Activated naive CD4-positive, alpha-beta T cell treated with anti-CD3 and anti-CD28 coated beads, Interleukin-2, amount 10 ng/mL, durations not matched to agents 7 days and 5 days (primary cell): ENCODE measurements at places on chromosomes 4 and X.
A peak's percentile ranks its signal among the peaks of the same experiment; 100 is the strongest.

DNA sequence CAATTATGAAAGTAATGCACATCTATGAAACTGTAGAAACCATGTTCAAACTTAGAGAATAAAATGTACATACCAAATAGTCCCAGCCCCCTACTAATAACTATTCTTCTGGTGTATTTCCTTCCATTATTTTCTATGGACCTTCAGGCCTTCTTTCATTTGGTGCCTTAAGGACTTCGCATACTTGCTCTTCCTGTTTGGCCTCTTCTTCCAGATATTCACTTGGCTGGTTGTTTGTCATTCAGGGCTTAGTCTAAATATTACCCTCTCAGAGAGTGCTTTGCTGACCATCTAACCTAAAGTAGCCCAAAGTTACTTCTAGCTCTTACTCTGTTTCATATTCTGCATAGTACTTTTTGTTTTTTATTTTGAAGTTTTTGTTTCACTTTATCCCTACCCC lies 70.3 kb upstream of the ARMCX2 start:
- DNase-seq: no peak

DNA sequence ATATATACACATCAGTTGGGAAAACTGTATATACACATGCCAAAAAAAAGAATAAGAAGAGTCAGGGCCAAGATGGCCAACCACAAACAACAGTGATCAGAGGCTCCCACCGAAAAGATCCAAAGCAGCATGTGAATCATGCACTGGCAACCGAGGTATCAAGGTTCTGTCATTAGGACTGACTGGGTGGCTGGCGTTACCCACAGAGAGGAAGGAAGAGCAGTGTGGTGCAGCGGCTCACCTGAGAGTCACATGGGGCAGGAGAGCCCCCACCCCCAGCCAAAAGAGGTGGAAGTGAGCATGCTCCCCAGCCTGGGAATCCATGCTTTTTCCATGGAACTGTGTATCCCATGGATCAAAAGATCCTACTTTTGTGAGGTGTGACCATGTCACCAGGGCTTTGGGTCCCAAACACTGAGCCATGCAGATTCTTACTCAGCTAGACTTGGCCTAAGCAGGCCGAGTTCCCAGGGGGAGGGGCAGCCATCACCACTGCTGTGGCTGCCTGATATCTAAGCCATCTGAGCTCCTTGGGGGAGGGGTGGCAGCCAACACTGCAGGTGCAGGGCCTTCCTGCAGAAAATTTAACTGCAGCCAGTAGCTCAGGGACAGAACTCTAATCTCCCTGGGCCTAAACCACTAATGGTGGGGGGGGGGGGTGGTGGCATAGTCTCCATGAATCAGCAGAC lies 52.8 kb downstream of the P2RY10 start:
- peak; percentile 20 for DNase-seq

- DNase-seq: peak; percentile 65
These were observed 12.4 kb downstream of the GPAT3 start for GRCh38 chr4:83548151-83548905.

GRCh38 chrX:130174045-130174704 lies 2.4 kb downstream of the RAB33A start:
- no peak for DNase-seq

- DNase-seq: no peak
These were observed 192.8 kb upstream of the BCOR start for GRCh38 chrX:40290517-40290916.

GRCh38 chr4:142110136-142110535 lies 473.8 kb downstream of the IL15 start:
- no peak for DNase-seq

DNA sequence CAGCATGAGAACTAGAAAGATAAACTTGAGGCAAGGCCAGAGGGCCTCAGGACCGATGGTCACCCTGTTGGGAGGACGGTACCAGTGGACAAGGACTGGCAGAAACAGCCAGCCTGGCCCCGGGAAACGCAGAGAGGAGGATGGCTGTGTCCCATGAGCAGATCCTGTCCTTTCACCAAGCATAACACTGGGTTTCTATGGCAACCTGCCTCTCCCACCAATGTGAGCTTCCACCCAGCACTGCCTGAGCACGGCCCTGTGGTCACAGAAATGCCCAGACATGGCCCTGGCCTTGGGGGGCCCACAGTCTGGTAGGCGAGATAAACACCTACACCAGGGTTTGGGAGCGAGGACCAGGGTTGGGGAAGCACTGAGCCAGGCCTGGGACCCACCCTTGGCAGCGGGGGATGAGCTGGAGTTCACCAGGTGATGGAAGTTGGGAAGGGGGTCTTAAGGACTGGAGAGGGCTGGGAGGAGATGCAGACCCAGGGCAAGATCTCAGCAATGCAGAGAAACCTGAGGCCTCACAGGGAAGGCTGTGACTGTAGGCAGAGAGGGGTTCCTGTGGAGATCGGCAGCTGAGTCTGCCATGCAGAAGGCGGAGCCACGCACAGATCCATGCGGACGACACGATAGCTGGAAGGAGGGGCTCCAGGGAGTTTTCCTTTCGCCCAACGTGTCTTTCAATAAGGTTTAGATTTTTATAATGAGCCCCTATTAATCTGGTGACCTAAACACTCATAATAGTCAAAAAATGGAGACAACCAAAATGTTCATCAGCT lies 32.7 kb upstream of the CRMP1 start:
- DNase-seq: no peak

GRCh38 chr4:181684310-181684709 lies 558.9 kb upstream of the TENM3 start:
- DNase-seq: no peak

- no peak for DNase-seq
These were observed 343.4 kb upstream of the RASGEF1B start for GRCh38 chr4:81814987-81815541.

- no peak for DNase-seq
These were observed 466.0 kb downstream of the IDS start for GRCh38 chrX:149039057-149039456.

GRCh38 chr4:145498430-145498829 lies 16.8 kb downstream of the SMAD1 start:
- no peak for DNase-seq

DNA sequence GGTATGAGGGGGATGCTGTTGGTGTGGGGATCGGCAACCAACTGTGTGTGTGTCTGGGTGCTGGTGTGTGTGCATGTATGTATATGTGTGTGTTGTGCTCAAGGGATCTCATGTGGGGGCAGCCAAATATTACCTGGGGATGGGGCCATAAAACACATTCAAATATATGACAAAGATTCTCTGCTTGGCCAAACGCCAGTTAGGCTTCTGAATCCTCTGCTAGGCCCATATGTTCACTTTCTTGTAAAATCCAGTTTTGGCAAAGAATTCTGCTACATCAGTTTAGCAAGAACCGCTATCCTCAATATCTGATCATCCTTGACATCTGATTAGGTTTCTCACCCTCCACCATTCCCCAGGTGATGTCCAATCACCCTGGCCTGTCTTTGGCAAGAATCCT lies 106.6 kb downstream of the RASL11B start:
- DNase-seq: no peak

DNA sequence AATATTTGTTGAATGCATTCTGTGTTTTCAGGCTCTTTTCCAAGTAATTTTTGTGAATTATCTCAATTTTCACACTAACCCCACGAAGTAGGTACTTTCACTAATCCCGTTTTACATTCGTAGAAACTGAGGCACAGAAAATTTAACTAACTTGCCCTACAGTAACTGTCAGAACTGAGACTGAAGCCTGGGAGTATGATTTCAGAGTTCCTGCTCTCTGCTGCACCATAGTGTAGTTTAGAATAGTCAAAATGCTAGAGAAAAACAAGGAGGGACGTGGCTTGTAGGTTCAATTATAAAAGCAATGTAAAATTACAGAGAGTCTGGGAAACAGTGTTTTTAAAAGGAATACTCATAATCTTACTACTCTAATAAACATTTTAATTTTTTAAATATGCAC lies 2.2 kb downstream of the CLCN3 start:
- DNase-seq: no peak

DNA sequence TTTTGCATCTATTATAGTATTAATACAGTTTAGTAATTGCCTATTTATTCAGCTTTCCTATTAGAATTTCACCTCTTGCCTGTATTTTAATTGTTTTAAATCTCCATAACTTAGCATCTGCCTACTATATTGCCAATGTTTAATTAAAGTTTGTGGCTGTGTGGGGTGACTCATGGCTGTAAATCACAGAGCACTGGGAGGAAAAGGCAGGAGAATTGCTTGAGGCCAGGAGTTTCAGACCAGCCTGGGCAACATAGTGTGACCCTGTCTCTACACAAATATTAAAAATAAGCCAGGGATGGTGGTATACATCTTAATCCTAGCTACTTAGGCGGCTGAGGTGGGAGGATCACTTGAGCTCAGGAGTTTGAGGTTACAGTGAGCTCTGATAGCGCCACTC lies 14.5 kb upstream of the CCSER1 start:
- no peak for DNase-seq

DNA sequence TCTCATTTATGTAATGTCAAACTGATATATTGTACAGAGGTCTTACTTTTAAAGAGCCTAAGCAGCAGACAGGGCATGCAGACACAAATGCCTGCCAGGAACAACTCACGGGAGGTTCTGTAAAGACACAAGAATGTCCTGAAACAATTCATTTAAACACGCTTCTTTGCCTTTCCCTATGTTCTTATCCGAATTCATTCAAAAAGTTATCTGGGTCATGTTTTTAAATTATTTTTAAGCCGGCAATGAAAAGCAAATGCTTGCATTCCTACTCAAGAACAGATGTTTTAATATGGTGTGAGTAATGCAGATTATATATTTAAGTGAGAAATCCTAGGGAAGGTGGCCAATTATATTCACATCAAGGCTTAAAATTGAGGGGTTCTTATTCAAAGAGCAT lies 192.6 kb downstream of the PDGFC start:
- DNase-seq: no peak

GRCh38 chrX:119682019-119682989 lies 10.7 kb downstream of the SEPTIN6 start:
- peak; percentile 58 for DNase-seq

DNA sequence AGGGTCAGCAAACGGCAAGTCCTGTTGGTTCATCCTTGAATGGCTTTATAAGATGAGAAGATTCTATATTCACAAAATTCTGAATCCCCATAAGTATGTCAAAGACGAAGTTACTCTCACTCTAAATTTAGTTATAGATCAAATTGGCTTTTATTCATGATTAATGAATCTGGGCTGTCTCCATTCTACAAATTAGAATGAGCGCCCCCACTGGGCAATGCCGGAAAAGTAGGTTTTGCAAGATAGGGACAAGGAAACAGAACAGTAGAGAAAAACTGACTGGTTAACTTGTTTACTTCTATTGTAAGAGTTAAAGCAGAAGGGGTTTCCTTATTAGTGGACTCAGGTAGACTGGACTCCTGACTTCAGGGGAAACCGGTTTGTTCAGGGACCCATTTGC lies 100.3 kb downstream of the F11 start:
- DNase-seq: no peak

DNA sequence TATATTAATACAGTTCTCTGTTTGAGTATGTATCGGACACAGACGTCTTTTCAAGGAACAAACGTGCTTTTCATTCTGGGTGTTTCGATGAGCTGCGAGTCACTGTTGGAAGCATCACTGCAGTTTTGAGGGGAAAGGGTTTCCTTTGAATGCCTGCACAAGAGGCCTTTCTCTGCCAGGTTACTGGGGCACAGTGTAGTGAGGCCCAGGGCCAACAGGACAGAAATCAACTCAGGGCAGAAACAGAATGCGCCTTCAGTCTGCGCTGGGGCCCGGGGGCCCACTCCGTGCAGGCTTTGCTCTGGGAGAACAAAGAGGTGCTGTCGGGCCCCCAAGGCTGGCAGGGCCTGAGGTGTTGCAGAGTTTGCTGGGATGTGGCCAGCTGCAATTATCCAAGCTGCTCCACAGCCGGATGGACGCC lies 2.3 kb upstream of the PPP2R3B start:
- DNase-seq: no peak

GRCh38 chrX:107574054-107574683 lies 54.1 kb upstream of the PRPS1 start:
- no peak for DNase-seq

GRCh38 chrX:114787061-114787460 lies 203.2 kb downstream of the HTR2C start:
- DNase-seq: no peak

DNA sequence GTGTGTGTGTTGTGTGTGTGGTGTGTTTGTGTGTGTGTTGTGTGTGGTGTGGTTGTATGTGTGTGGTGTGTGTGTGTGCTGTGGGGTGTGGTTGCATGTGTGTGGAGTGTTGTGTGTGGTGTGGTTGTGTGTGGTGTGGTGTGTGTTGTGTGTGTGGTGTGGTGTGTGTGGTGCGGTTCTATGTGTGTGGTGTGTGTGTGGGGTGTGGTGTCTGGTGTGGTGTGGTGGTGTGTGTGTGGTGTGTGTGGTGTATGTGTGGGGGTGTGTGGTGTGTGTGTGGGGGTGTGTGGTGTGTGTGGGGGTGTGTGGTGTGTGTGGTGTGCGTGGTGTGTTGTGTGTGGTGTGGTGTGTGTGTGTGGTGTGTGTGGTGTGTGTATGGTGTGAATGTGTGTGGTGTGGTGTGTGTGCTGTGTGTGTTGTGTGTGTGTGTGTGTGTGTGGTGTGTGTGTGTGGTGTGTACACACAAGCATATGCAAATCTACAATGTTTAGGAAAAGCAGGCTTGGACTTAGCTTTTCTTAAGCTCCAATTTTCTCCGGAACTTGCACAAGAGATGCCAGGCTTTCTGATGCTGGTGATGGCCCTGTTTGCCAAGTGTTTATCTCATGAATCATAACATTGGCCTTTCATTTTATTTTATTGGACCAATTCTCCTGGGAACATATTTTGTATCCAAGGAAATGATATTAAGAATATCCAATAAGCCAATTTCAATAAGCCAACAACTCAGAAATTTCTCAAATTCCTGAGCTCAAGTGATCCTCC lies 148.7 kb downstream of the SPATA18 start:
- no peak for DNase-seq

GRCh38 chr4:157012296-157012695 lies 40.7 kb upstream of the PDGFC start:
- DNase-seq: no peak

- no peak for DNase-seq
These were observed 1478.9 kb downstream of the RPA4 start for GRCh38 chrX:98362630-98363029.

- DNase-seq: no peak
These were observed 171.5 kb downstream of the SMIM20 start for GRCh38 chr4:26085551-26085950.

- no peak for DNase-seq
These were observed 83.7 kb downstream of the NAT8L start for GRCh38 chr4:2142630-2143427.

- no peak for DNase-seq
These were observed 39.6 kb downstream of the FGFBP1 start for GRCh38 chr4:15898902-15899301.

DNA sequence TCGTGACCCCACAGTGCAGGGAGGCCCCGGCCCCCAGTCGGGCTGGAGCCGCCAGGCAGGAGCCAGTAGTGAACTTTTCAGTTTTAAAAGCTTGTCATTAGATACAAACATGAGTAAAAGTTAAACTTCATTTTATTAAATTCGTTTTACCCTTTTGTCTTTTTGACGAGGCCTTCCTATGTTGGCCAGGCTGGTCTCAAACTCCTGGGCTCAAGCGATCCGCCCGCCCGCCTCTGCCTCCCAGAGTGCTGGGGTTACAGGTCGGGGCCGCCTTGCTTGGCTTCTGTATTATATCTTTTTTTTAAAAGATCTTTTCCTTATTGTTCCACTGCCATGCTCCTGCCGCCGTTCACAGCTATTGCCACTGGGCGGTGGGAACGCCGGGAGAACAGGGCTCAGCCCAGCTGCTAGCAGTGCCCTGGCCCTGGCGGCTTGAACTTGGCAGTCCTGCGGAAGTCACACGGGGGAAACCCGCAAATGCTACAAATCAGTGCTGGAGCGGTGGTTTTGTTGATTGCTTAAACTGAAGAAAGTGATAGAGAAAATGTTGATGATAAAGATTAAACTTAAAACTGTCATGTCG lies 968 bp upstream of the NELFA start:
- peak; percentile 70 for DNase-seq
